Stimulated activated CD8-positive, alpha-beta memory T cell treated with anti-CD3 and anti-CD28 coated beads, Interleukin-4, amount 100 ng/mL, for 24 hours (primary cell): ENCODE measurements at places on chromosomes 12 and 14.

DNA sequence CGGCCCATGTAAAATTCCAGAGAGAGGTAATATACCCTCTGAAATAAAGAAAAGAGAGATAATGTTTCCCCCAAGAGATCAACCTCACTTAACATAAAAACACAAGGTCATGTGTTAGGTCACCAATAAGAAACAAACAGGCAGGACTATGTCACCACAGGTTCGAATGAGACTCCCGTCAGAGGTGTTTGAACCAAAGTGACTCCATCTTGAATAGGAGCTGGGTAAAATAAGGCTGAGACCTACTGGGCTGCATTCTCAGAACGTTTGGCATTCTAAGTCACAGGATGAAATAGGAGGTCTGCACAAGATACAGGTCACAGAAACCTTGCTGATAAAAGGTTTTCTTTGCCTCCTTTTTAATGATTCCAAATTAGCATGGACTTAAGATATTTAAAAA lies 6.5 kb downstream of the PYGL start:
- no peak for DNase-seq

GRCh38 chr12:24360907-24361306 lies 411.4 kb upstream of the SOX5 start:
- no peak for DNase-seq

DNA sequence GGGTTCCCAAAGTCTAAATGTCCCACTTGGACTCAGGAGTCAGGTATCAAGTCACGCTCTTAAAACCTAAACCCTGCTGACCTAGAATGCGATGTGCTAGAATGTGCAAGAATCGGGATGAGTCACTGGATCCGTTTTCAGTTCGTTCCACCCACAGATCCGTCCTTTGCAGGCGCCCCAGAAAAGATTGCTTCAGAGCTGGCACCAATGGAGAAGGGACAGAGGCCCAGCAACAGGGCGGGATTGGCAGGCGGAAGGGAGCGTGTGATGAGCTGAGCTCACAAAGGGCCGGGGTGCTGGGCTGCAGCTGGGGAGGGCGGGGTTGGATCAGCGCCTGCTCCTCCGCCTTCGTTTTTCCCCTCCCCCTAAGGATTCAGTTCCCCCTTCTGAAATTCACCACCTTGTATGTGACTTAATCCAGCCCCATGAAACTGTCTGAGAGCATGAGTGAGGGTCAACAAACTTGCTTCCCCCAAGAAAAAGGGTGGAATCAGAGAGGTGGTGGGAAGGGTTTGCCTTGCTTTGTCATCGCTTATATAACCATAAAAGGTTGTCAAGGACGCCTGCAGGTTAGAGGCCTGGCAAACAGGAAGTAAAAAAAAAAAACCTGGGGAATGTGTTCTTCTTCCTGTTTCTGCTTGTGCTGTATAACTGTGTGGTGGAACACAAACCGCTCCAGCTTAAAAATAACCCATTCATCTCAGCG lies 2.8 kb upstream of the UBC start:
- DNase-seq = peak; percentile 81

- no peak for DNase-seq
Observed at GRCh38 chr12:7302266-7302986, 1.4 kb upstream of the ACSM4 start.

- DNase-seq = no peak
Observed at GRCh38 chr12:123034022-123034541, 53.6 kb downstream of the ARL6IP4 start.

DNA sequence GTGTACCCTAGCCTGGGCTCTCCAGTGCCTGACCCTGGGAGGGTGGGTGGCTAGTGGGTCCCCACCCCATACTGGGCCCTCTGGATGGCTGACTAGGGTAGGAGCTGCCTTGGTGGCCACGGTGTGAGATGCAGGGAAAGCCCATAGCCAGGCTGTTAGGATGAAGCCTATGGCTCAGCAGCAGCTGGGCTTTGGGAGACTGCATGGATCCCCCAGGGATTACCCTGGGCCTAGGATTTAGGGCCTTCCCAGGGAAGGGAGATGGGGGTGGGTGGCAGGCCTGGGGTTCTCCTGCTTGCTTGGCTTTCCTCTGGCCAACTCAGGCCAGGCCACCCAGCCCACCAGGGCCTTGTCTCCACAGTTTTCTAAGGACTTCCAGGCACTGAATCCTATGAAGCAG lies 6.3 kb downstream of the GSTZ1 start:
- DNase-seq = no peak

GRCh38 chr12:1291601-1292332 lies 300.7 kb downstream of the ERC1 start:
- DNase-seq = no peak
